Lung (tissue), 17 donors: ENCODE measurements at places on chromosomes 4 and X. TPM values are rescaled to one million over a fixed set of nuclear protein-coding genes. Genes with fewer than 3 reads are reported as not detected.
A peak's percentile ranks its signal among the peaks of the same experiment; 100 is the strongest.

DNA sequence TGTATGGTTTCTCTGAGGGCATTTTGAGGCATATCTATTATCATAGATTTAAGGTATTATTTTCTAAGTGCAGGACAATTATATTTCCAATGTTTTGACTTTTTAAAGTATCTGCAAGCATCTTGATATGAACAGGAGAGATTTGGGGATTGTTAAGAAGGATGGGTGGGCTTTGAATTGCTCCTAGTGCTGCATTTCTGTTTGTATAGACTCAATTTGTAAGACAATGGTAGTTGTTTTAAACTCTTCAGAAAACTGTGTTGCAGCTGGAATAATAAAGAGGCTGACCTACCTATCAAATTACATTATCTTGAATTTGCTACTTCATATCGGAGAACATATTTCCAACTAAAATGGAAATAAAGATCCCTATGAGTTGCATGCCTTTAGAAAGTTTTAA lies 570.3 kb downstream of the ADGRL3 start:
- H3K4me1 ChIP-seq = no peaks in the 10 kb centered on the region
- DNase-seq = no peak
- no peaks in the 10 kb centered on the region for H3K36me3 ChIP-seq
- no peaks in the 10 kb centered on the region for H3K27me3 ChIP-seq
- H3K27ac ChIP-seq = no peak overlapping the region

- no peaks in the 10 kb centered on the region for H3K27me3 ChIP-seq
- H3K27ac ChIP-seq = peak overlapping the region; percentile 6
- H3K4me1 ChIP-seq = no peaks in the 10 kb centered on the region
- H3K36me3 ChIP-seq = no peaks in the 10 kb centered on the region
Measured at GRCh38 chr4:47483745-47484144, 1.3 kb upstream of the ATP10D start.

GRCh38 chrX:81120258-81120935 lies 81.3 kb downstream of the HMGN5 start:
- DNase-seq = no peak
- no peaks in the 10 kb centered on the region for H3K4me1 ChIP-seq
- no peak overlapping the region for H3K27ac ChIP-seq
- peaks cover 12% of the 10 kb centered on the region for H3K27me3 ChIP-seq
- no peaks in the 10 kb centered on the region for H3K36me3 ChIP-seq
- H3K4me3 ChIP-seq = no peak overlapping the region

DNA sequence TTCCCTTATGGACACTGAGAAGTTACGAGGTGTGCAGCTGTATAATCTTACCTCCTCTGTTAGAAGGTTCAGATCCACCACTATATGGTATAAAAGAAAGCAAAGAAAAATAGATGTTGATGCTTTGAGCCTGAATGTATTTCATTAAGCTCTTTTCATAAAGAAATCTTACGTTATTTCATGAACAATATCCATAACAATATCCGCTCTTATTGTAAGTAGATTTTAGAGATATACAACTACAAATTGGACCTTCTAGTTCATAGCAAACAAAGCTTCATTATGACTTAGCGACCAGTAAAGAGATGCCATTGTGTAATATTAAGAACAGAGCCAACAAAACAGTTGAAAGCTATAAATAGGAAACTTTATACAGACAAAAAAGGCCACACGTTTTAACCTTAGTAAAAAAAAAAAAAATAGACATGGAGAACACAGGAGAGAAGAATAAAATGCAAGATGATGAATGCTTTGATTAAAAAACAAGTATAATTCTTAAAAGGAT lies 203.6 kb downstream of the PDGFC start:
- no peaks in the 10 kb centered on the region for H3K36me3 ChIP-seq
- peaks cover 7% of the 10 kb centered on the region for H3K4me1 ChIP-seq
- H3K27ac ChIP-seq = no peak overlapping the region
- H3K27me3 ChIP-seq = no peaks in the 10 kb centered on the region
- DNase-seq = no peak

GRIPAP1 gene
- 48.9 TPM for total RNA-seq
